ENCODE measurements at places on chromosomes 2 and 18.

- peak; percentile 43 for DNase-seq
Observed at GRCh38 chr18:47204908-47205522, 28.9 kb upstream of the IER3IP1 start.

GRCh38 chr2:73004466-73004865, 67.0 kb downstream of the SFXN5 start:
- no peak for DNase-seq

- DNase-seq, result no peak
Observed at GRCh38 chr18:73318739-73319479, 451.1 kb upstream of the NETO1 start.

GRCh38 chr2:230868161-230868946, 3.6 kb downstream of the ITM2C start:
- DNase-seq, result no peak

GRCh38 chr2:195363496-195363895, 293.5 kb upstream of the SLC39A10 start:
- DNase-seq, result no peak

DNA sequence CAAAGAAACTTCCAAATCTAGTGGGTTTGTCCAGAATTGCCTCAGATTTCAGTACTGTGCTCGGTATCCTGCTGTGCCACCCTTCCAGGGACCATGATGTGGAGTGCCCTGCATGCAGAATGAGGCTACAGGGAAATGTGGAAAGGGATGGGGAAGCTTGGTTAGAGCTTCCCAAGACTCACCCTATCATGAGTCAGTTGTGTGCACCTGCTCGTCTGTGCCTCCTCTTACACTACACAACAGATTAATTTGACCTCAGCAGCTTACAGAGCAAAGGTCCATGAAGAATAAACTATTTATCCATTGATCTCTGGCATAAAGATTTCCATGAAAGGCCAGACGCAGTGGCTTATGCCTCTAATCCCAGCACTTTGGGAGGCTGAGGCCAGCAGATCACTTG, 21.3 kb upstream of the NCK2 start:
- DNase-seq, result no peak

DNA sequence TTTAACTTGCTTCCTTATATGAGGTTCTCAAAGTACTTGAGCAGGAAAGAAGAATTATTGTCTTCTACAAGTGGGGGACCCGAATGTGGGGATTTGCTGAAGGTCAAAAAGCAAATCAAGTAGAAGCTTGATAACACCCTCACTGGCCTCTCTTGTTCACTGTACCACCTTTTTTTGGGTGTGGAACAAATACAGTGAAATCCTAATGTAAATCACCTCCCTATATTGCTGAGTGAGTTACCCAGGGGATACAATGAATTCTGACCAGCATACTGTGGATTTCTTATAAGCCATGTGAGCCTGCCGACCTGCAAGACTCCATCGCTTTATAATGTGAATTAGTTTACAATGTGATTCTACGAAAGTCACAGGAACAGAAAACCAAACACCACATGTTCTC, 66.5 kb downstream of the DOCK10 start:
- DNase-seq, result no peak

DNA sequence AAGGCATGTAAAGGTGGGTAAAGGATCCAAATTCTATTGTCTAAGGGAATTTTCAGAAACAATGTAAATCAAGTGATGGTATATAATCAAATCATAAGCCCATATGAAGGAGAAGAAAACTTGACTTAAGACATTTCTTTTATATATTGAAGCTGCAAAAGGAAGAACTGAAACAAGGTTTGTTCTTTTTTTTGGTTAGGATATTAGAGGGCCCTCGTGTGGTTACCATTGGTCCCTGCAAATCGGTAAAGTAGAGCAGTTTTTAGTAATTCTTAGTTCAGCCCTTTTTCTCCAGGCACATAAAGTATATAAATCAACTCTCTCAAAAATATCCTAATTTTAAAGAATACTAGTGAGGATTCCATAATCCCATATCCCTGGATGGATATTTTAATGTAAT, 105.6 kb upstream of the STK17B start:
- peak; percentile 38 for DNase-seq

GRCh38 chr18:59177485-59177884, 37.8 kb downstream of the SEC11C start:
- DNase-seq, result no peak

GRCh38 chr2:79972661-79973060, 331.9 kb downstream of the LRRTM1 start:
- DNase-seq, result no peak

DNA sequence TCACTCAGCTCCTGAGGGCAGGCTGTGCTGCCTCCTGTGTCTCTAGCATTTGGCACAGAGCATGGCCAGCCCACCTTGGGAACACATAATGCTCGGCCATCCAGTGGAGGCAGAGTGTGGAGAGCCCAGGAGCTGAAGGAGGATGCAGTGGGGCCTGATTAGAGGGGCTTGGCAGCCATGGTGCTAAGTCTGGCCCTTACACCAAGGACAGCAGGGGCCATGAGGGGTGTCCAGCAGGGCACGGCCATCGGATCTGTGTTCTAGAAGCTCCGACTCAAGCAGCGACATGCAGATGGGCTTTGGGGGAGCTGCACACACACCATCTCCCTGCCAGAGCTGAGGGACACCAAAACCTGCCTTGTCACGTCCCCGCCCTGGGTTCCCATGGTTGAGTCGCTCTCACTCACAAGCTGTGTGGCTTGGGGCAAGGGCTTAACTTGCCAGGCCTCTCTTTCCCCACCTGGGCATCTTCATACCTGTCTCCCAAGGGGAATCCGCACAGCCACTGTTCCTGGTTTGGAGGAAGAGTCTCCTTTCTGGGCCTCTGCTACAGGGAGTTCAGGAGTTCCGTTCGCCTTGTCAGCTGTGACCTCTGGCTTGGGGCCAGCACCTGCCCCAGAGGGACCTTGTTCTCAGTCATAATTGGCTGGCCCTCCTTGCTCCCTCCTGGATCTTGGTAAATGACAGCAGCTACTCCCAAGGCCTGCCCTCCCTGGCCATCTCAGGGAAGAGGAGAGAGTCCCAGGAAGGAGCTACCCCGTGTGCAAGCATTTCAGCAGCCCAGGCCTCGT, 1.3 kb upstream of the TOGARAM2 start:
- DNase-seq, result no peak

GRCh38 chr18:3529601-3530000, 79.6 kb downstream of the TGIF1 start:
- DNase-seq, result no peak

DNA sequence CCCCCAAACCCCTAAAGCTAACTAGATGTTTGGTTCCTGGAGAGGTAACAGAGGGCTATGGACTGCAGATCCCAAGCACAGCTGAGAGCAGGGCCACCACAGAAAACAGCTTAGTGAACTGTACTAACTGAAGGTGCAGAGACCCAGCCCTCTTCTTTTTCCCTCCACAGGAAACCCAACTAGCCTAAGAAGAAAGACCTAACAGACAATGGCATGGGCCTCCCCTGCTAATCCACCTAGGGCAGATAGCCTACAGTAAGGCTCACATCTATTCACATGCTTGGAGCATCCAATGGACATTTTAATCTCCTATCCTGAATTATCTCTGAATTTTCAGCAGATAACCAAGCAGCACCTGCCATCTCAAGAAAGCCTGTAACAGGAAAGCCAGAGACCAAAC, 8.8 kb upstream of the FECH start:
- DNase-seq, result no peak

- DNase-seq, result no peak
Observed at GRCh38 chr2:201415149-201415548, 36.1 kb downstream of the TRAK2 start.

DNA sequence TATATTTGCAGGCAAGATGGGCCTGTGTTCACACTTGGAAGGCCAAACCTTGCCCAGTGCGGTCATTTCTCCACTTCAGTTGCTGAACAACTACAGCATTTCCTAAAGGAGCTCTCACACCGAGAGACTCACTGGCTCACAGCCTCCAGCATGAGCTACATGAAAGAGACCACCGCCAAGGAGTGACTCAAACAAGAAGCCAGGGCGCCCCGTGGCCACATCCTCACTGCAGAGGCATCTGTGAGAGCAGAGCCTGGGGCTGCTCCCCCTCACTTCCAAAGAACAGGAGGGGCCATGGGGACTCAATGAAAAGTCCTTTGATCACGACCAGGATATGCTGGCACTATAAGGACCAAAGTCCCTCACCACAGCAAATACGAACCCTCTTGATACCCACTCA, 50.0 kb downstream of the TMEM163 start:
- no peak for DNase-seq

DNA sequence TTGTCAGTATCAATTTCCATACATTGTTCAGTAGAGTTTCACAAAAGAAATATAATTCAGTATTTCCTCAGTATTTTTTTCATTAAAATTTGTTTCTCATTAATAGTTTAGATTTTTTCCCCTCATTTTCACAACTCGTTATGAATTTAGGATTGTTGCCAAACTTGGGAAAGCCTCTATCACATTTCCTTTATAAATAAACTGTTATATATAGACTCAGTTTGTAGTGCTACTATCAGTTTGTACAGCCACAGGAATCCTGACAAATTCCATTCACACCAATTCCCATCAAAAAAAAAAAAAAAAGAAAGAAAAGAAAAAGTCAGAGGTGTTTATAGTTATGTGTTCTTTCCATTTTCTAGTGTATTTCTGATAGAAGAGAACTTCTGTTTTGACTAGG, 123.3 kb upstream of the DCC start:
- DNase-seq, result no peak

DNA sequence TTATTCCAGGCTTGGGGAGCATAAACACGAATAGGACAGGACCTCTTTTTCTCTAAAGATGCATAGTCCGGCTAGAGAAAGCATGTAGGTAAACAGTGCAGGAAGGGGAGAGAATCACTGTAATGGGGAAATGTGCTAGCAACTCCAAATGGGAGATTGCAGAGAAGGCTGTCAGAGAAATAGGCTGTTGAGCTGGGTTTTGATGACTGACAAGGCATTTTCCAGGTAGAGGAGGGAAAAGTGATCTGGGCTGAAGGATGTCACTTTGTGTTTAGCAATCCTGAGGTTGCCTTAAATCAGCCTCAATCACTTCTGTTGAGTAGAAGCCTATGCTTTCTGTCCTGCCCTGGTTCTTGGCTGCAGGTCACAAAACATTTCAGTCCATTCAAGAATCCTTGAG, 242.0 kb upstream of the MEIS1 start:
- DNase-seq, result no peak

- peak; percentile 35 for DNase-seq
Observed at GRCh38 chr18:46070815-46071652, 1.0 kb downstream of the PSTPIP2 start.

DNA sequence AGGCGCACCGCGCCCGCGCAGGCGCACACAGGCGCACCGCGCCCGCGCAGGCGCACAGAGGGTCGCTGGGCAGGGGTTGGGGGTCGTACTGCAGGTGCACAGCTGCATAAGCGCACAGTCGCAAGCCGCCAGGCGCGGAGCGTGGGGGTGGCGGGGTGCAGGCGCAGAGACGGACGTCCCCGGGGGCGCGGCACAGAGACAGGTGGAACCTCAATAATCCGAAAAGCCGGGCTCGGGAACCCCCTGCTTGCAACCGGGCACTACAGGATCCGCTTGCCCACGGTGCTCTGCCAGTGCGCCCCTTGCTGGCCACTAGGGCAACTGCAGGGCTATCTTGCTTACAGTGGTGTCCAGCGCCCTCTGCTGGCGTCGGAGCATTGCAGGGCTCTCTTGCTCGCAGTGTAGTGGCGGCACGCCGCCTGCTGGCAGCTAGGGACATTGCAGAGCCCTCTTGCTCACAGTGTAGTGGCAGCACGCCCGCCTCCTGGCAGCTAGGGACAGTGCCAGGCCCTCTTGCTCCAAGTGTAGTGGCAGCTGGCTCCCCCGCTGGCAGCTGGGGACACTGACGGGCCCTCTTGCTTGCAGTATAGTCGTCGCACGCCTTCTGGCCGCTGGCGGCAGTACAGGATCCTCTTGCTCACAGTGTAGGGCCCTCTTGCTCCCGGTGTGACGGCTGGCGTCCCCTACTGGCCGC, 34.9 kb downstream of the FAM110C start:
- peak; percentile 36 for DNase-seq

DNA sequence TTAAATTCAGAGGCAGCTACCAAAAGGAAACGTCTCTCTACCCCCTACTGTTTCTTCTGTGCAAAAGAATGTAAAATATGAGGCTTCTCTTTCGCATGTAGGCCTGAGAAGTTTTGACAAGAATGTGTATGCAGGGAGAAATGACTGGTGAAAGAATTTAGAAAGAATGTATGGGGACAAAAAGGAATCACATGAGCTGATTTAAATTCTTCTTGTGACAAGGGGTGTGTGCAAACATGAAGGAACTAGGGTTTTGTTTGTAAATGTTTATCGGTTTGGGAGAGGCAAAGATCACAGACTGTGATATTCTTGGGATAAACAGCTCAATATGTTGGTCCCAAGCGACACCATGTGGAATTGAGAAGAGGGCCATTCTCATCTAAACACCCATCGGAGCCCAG, 345.2 kb upstream of the VRK2 start:
- no peak for DNase-seq

GRCh38 chr2:177939211-177939610, 133.4 kb downstream of the PDE11A start:
- no peak for DNase-seq

- no peak for DNase-seq
Observed at GRCh38 chr2:181380581-181380980, 76.6 kb upstream of the ITGA4 start.

- DNase-seq, result no peak
Observed at GRCh38 chr2:21966139-21966538, 842.4 kb downstream of the TDRD15 start.

DNA sequence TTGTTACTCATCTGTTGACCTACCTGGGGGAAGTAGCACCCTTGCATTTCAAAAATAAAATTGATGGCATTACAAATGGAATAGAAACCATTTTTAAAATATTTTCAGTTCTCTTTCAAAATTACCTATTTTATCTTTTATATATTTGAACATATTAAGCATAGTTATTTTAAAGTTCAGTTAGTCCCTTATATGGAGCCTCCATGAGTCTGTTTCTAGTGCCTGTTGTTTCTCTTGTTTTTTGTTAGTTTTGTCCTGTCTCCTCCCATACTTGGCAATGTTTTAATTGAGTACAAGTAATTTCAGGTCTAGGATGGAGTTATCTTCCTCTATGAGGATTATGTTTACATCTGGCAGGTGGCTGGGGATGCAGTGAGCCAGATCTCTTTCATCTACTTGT, 5.9 kb upstream of the KCNIP3 start:
- DNase-seq, result no peak

DNA sequence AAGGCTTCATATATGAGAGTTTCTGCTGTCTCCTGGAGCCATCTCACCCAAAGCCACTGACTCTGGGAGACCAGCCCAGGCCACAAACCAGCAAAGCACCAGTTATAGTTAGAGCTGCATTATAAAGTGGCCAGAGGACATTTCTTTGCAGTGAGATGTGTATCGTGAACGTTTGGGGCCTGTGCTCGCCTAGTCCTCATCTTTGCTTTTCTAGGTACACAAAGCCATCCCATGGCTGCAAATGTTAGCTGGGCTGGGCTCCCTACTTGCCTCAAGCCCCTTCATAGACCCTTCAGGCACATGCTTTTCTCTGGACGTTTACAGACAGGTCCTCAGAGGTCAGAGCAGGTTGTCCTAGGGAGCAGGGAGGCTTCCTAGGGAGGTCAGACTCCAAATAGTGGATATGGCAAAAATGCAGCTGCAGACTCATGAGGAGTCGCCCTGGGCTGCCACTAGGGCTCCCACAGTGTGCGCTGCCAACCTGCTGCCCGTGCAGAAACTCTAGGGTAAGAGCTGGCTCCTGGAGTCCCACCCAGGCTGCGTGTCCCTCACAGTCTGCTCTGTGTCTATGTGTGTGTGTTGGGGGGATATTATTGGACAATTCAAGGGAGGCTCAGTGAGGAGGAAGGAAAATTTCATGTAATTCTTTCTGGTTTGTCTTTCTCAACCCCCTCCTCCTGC, 141.0 kb downstream of the RPIA start:
- no peak for DNase-seq

Measured in hematopoietic multipotent progenitor cell treated with erythropoietin and hydrocortisone succinate and interleukin-3 and kit ligand, for 15 days (in vitro differentiated cells).